IMR-90 (cell line): ENCODE measurements at places on chromosomes 7 and 10. TPM values are rescaled to one million over a fixed set of nuclear protein-coding genes. Genes with fewer than 3 reads are reported as not detected.

GRCh38 chr10:21728618-21729017 is 194.6 kb downstream of the MLLT10 start:
- no peaks in the 10 kb centered on the region for H3K27me3 ChIP-seq
- peaks cover 4% of the 10 kb centered on the region for H3K4me1 ChIP-seq
- peaks cover 5% of the 10 kb centered on the region for H3K36me3 ChIP-seq
- no peak overlapping the region for H3K27ac ChIP-seq
- no peak for DNase-seq

Gene RTKN2
- total RNA-seq, result 0.90 and 2.2 TPM in 2 replicates

GRCh38 chr7:155820246-155820645 is 8.0 kb upstream of the SHH start:
- no peak for DNase-seq
- no peak overlapping the region for H3K27ac ChIP-seq
- no peaks in the 10 kb centered on the region for H3K4me1 ChIP-seq
- no peaks in the 10 kb centered on the region for H3K36me3 ChIP-seq
- H3K4me3 ChIP-seq, result no peak overlapping the region
- no peaks in the 10 kb centered on the region; the same call in 1 of the 2 replicates for H3K27me3 ChIP-seq

GRCh38 chr7:23369695-23370404 is 70.7 kb downstream of the MALSU1 start:
- no peak overlapping the region for H3K4me3 ChIP-seq
- H3K27me3 ChIP-seq, result no peaks in the 10 kb centered on the region
- H3K4me1 ChIP-seq, result peaks cover 13% of the 10 kb centered on the region
- H3K36me3 ChIP-seq, result peaks cover 8% of the 10 kb centered on the region
- DNase-seq, result no peak

GRCh38 chr10:11499425-11500071 is 111.9 kb downstream of the USP6NL start:
- no peak for DNase-seq
- peaks cover 3% of the 10 kb centered on the region; the same call in 1 of the 2 replicates for H3K36me3 ChIP-seq
- H3K4me1 ChIP-seq, result no peaks in the 10 kb centered on the region
- no peak overlapping the region for H3K27ac ChIP-seq

Gene IL2RA
- total RNA-seq, result not detected in 2 replicates

GRCh38 chr10:36465604-36466379 is 659.6 kb upstream of the ANKRD30A start:
- DNase-seq, result no peak
- peaks cover 5% of the 10 kb centered on the region; the same call in 1 of the 2 replicates for H3K4me1 ChIP-seq
- H3K27me3 ChIP-seq, result no peaks in the 10 kb centered on the region
- no peak overlapping the region for H3K4me3 ChIP-seq
- no peak overlapping the region for H3K27ac ChIP-seq

Gene ITGB8
- 10.2 and 10.8 TPM in 2 replicates for total RNA-seq

DNA sequence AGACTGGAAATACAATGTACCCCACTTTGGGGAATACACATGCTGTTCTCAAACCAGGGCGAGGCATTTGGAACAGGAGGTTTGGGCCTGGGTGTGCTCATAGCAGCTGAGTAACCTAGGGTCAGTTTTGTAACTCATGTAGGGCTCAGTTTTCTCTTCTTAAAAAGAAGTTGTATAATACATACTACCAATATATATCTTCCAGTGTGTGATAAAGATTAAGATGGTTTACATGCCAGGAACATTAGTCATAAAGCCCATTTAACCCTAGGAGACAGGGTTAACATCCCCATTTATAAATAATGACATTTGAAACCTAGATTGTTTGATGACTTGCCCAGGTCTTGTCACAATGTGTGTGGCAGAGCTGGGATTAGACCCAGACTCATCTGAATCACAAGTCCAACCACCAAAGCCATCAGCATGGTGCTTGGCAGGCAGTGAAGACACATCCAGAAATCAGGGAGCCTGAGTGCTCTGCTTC is 6.0 kb downstream of the AKR1B10 start:
- H3K36me3 ChIP-seq, result no peaks in the 10 kb centered on the region
- H3K4me1 ChIP-seq, result peaks cover 5% of the 10 kb centered on the region
- H3K27me3 ChIP-seq, result peaks cover 27% of the 10 kb centered on the region
- DNase-seq, result peak; percentile 21

- DNase-seq, result peak; percentile 87
- H3K27me3 ChIP-seq, result no peaks in the 10 kb centered on the region
- no peak overlapping the region for H3K4me3 ChIP-seq
- H3K4me1 ChIP-seq, result peaks cover 14% of the 10 kb centered on the region; the same call in 1 of the 2 replicates
Measured at GRCh38 chr10:132532749-132533560, 4.6 kb upstream of the INPP5A start.

DNA sequence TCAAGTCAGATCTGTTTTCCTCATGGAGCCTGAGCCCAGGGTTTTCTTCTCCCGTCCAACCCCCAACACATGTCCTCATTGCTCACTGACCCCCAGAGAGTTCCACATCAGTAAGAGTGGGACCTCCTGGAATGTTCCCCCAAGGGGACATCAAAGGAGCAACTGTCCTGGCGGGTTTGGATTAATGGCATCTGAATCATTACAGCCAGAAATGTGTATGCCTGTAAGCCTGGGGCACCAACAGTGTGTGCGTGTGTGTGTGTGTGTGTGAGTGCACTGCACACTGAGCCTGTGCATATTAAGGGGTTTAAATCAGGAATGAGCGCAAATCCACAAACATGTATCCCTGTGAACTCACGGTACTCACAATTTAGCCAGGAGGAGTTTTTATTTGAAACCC is 222.3 kb downstream of the PLXNA4 start:
- no peak overlapping the region for H3K4me3 ChIP-seq
- no peaks in the 10 kb centered on the region for H3K4me1 ChIP-seq
- H3K36me3 ChIP-seq, result no peaks in the 10 kb centered on the region
- DNase-seq, result no peak

Gene GPC2
- total RNA-seq, result 1.4 and 1.8 TPM in 2 replicates

DNA sequence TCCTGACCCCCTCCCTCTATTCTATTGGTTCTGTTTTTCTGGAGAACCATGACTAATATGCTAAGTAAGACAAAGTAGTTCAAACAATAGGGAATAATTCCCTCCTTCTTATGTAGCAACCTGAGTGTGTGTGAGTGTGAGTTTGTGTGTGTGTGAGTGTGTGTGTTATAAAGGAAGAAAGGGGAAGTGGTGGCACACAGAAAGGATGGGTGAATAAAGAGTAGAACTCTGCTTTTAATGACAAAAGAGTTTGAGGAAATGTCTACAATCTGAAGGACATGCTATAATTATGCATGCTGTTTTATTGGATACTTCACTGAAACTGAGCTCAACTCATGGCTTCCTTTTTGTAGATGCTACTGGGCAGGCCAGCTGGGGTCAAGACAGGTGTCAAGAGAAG is 489.5 kb downstream of the REEP3 start:
- no peak overlapping the region for H3K27ac ChIP-seq
- H3K4me3 ChIP-seq, result no peak overlapping the region
- no peaks in the 10 kb centered on the region for H3K4me1 ChIP-seq
- no peaks in the 10 kb centered on the region for H3K36me3 ChIP-seq
- no peaks in the 10 kb centered on the region for H3K27me3 ChIP-seq

GRCh38 chr7:117133125-117133524 is 179.8 kb downstream of the ST7 start:
- H3K4me3 ChIP-seq, result no peak overlapping the region
- H3K27ac ChIP-seq, result peak overlapping the region; percentile 45; the same call in 1 of the 2 replicates
- peaks cover 12% of the 10 kb centered on the region for H3K4me1 ChIP-seq
- H3K36me3 ChIP-seq, result peaks cover 3% of the 10 kb centered on the region; the same call in 1 of the 2 replicates
- H3K27me3 ChIP-seq, result no peaks in the 10 kb centered on the region
- no peak for DNase-seq

Gene VGF
- total RNA-seq, result 0.18 and 0.28 TPM in 2 replicates

- DNase-seq, result peak; percentile 7
- H3K27ac ChIP-seq, result no peak overlapping the region
- no peaks in the 10 kb centered on the region for H3K4me1 ChIP-seq
- H3K27me3 ChIP-seq, result no peaks in the 10 kb centered on the region
- H3K36me3 ChIP-seq, result no peaks in the 10 kb centered on the region
Measured at GRCh38 chr10:98664329-98665042, 217.8 kb upstream of the HPS1 start.

Gene KEL
- not detected in 2 replicates for total RNA-seq

GRCh38 chr10:15167411-15168290 is 842 bp downstream of the NMT2 start:
- H3K4me1 ChIP-seq, result peaks cover 11% of the 10 kb centered on the region
- no peaks in the 10 kb centered on the region for H3K36me3 ChIP-seq
- H3K27ac ChIP-seq, result peak overlapping the region; percentile 57
- peak; percentile 49 for DNase-seq
- peak overlapping the region; percentile 100 for H3K4me3 ChIP-seq

- H3K27ac ChIP-seq, result no peak overlapping the region
- H3K36me3 ChIP-seq, result no peaks in the 10 kb centered on the region
- no peaks in the 10 kb centered on the region for H3K27me3 ChIP-seq
- no peak for DNase-seq
- no peak overlapping the region for H3K4me3 ChIP-seq
- H3K4me1 ChIP-seq, result no peaks in the 10 kb centered on the region
Measured at GRCh38 chr7:96377399-96377798, 55.5 kb upstream of the SLC25A13 start.

DNA sequence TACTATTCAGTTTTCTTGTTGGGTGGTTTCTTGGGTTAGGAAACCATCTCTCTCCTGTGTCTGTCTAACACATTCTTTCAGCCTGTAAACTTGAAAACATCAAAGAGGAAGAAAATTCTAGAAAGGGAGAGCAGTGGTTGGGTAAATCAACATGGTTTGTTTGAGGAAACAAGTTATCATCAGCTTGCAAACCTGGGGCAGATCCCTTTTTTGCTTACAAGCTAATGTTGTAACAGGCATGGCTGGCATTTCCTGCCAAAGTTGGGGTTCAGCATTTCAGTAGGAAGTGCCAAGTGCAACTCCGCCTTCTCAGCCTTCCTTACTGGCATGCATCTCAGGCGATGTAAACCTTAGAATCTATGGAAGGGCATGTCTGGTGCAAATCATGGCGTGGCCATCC is 112.6 kb downstream of the EEPD1 start:
- H3K27ac ChIP-seq, result no peak overlapping the region
- H3K36me3 ChIP-seq, result no peaks in the 10 kb centered on the region; the same call in 1 of the 2 replicates
- H3K27me3 ChIP-seq, result no peaks in the 10 kb centered on the region
- DNase-seq, result no peak

Gene FBXW4
- total RNA-seq, result 26.7 and 31.7 TPM in 2 replicates

- no peaks in the 10 kb centered on the region for H3K27me3 ChIP-seq
- peaks cover 8% of the 10 kb centered on the region for H3K36me3 ChIP-seq
- DNase-seq, result peak; percentile 30
- peaks cover 6% of the 10 kb centered on the region for H3K4me1 ChIP-seq
- H3K4me3 ChIP-seq, result peak overlapping the region; percentile 60
Measured at GRCh38 chr7:73520673-73521635, 1.1 kb downstream of the BAZ1B start.

Gene MUC12
- not detected in 2 replicates for total RNA-seq

DNA sequence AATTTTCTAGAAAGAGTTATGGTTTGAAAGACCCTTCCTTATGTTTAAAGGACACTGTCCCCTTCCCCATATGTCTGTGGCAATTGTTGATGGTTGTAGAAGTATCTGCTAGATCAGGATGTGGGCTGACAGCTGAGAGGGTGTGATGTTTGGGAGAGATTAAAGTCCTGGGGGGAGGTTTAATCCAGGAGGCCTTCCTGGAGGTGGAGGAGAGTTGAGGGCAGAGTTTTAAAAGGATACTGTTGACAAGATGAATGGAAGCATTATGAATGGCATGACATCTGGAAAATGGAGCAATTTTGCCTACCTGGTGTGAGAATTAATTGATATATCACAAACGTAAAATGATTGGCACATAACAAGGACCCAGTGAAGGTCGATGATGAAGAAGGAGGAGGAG is 32.9 kb upstream of the SMC3 start:
- DNase-seq, result no peak
- no peak overlapping the region for H3K27ac ChIP-seq
- H3K36me3 ChIP-seq, result no peaks in the 10 kb centered on the region
- H3K27me3 ChIP-seq, result no peaks in the 10 kb centered on the region
- H3K4me1 ChIP-seq, result peaks cover 9% of the 10 kb centered on the region
- no peak overlapping the region for H3K4me3 ChIP-seq

GRCh38 chr7:158044482-158044823 is 543.2 kb downstream of the PTPRN2 start:
- no peak for DNase-seq
- no peaks in the 10 kb centered on the region for H3K36me3 ChIP-seq
- H3K27me3 ChIP-seq, result no peaks in the 10 kb centered on the region
- H3K4me1 ChIP-seq, result no peaks in the 10 kb centered on the region
- H3K27ac ChIP-seq, result no peak overlapping the region
- no peak overlapping the region for H3K4me3 ChIP-seq

GRCh38 chr7:41786404-41786803 is 83.5 kb upstream of the INHBA start:
- no peaks in the 10 kb centered on the region for H3K27me3 ChIP-seq
- H3K4me1 ChIP-seq, result peaks cover 2% of the 10 kb centered on the region; the same call in 1 of the 2 replicates
- no peak overlapping the region for H3K27ac ChIP-seq
- no peak for DNase-seq
- no peaks in the 10 kb centered on the region for H3K36me3 ChIP-seq

- H3K4me3 ChIP-seq, result no peak overlapping the region
- H3K4me1 ChIP-seq, result no peaks in the 10 kb centered on the region
- no peaks in the 10 kb centered on the region for H3K36me3 ChIP-seq
- DNase-seq, result no peak
- no peak overlapping the region for H3K27ac ChIP-seq
Measured at GRCh38 chr10:8594176-8594575, 539.7 kb downstream of the GATA3 start.

GRCh38 chr7:9175871-9176270 is 742.5 kb downstream of the NXPH1 start:
- H3K27me3 ChIP-seq, result no peaks in the 10 kb centered on the region
- H3K4me1 ChIP-seq, result no peaks in the 10 kb centered on the region
- no peaks in the 10 kb centered on the region for H3K36me3 ChIP-seq
- no peak for DNase-seq

GRCh38 chr10:100551196-100551595 is 15.5 kb downstream of the HIF1AN start:
- no peaks in the 10 kb centered on the region for H3K4me1 ChIP-seq
- no peak overlapping the region for H3K4me3 ChIP-seq
- no peak for DNase-seq
- peaks cover 43% of the 10 kb centered on the region for H3K36me3 ChIP-seq
- no peaks in the 10 kb centered on the region for H3K27me3 ChIP-seq
- no peak overlapping the region for H3K27ac ChIP-seq
